ENCODE measurements at places on chromosomes 7 and 10.

DNA sequence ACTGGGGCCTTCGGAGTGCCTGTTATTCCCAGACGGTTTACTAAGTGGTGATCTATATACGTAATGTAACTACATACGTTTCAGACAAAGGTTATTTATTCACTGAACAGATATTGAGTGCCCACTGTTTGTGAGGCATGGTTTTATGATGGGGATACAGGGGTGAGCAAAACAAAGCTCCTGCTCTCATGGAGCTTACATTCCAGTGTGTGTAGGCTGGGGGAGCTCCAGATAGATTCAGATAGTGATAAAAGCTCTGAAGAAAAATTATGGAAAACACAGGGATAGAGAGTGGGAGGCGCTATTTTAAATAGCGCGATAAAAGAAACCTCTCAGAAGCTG lies 466 bp upstream of the DNAJB12 start:
- no peak for DNase-seq

DNA sequence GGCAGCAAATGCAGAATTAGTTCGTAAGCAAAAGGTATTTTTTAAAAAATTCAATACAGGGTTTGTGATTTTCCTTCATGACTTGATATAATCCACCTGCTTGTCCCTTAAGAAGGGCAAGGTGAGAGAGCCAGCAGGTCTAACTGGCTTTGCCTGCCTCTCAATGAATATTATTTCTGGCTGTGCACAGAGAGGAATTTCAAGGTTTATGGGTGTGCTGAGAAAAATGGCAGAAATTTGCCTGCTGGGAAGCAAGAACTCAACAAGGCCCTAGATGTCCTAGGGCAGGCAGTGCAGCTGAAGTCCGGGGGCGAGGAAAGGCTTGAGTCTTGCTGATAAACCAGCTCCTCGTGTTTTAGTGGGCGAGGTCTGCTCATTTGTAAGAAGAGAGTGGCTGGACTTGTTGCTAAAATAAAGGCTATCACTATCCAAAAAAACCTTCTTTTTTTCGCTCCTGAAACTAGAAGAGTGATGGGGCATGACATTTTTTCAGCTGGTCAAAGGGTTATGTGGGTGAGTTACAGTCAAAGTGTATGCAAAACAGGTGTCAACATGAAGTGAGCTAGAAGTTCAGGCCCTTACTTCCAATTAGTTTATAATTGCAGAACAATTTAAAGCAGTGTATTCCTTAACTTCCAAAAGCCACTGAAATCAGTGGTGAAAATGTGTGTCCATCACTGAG lies 385.8 kb upstream of the KLF6 start:
- DNase-seq, result no peak

DNA sequence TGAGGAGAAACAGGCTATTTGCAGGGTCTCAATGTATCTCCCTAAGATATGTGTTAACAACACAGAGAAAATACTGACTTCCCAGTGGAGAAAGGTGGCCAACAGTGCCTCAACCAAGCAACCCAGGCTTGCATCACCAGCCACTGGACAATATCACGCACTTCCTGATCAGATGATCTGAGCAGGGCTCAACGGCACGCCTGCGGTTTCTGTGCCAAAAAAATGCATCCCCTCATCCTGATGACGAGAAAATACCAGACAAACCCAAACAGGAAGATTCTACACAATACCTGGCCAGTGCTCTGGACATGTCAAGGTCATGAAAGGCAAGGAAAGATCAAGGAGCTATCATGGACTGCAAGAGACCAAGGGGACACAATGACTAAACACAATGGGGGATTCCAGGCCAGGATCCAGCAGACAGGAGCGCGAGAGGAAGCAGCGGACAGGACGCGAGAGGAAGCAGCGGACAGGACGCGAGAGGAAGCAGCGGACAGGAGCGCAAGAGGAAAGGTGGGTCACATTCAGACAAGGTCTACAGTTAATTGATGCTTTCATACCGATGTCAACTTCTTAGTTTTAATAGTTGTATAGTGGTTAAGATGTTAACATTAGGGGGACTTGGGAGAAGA lies 51.1 kb downstream of the GNA12 start:
- no peak for DNase-seq

GRCh38 chr7:43520201-43520600 lies 62.7 kb upstream of the STK17A start:
- no peak for DNase-seq

GRCh38 chr10:32408690-32409089 lies 37.2 kb upstream of the CCDC7 start:
- DNase-seq, result no peak

- no peak for DNase-seq
Measured at GRCh38 chr7:513521-514166, 6.0 kb downstream of the PDGFA start.

DNA sequence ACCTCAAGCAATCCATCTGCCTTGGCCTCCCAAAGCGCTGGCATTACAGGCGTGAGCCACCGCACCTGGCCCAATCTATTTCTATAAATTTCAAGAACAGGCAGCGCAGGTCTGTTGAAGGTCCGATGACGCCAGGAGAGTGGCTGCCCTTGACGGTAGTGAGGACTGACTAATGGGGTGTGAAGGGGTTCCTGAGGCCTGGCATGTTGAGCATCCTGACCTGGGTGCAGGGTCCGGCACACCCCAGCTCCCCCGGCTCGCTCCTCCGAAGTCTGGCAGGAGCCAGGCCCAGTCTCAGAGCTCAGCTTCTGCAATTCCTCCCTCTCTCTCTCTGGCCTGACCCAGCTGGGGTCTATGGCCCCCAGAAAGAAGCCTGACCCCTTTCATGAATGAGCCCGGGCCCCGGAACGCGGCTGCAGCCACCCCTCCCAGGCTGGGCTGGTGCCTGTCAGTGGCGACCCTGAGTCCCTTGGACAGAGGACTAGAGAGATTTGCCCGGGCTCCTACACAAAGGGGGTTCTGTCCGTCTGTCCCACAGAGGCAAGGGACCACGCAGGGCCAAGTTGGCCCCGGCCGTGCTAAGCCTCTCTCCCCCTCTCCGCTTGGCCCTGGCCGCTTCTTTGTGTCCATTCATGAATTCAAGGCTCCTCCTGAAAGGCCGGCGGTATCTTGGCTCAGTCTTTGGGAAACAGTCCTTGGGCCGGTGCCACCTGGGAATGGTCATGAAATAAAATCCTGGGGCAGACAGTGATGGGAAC lies 18.8 kb downstream of the MMD2 start:
- no peak for DNase-seq

DNA sequence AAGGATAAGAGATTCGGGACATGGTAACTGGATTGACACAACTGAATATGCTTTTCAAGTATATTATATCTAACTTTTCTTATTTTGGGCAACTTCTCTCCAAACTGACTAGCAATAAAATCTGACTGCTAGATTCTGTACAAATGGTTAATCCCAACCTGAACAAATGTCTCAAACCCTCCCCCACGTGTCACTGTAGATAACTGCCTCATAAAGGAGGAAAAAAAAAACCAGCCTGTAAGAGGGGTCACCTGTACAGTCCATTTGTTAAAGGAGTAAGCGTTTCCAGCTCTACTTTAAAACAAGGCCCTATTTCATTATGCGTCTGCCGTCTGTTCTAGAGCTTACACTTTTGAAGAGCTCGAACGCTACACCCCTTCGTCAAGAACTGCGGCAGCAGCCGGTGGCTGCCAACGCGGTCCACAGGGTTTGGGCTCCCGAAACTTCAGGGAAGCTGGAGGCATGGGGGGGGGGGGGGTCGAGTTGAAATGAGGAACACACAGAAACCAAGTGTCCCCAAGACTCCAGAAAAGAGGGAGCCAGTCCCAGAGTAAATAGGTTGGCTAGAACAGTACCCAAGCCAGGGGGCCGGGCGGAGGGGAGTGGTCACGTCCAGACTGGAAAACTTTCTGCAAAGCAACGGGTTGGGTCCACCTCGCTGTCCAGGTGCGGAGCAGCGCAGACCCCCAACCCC lies 492 bp downstream of the COG5 start:
- no peak for DNase-seq

DNA sequence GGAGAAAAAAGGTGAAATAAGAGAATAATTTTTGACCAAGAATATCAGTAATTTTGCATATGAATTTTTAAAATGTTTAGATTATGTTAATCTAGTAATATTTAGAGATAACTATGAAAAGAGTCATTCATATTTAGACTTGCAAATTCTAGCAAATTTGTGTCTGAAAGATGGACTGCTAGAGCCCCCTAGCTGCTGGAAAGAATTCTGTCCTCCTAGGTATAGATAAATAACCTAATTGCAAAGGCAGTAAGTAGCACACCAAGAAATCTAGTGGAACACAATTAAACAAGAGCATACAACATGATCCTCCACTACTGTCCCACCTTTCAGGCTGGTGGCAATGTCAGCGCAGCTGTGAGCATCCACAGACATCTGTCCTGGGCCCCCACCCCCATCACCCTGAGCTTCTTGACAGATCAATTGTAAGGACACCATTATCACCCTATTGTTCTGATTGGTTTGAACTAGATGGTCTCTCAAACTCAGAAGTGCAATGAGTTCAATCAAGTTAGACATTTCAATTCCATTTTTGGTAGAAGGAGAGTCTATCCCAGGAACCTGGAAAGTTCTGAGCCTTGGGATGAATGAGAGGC lies 15.0 kb upstream of the GFRA1 start:
- no peak for DNase-seq

- no peak for DNase-seq
Measured at GRCh38 chr10:46028584-46029460, 1.6 kb downstream of the NCOA4 start.

- no peak for DNase-seq
Measured at GRCh38 chr10:34864149-34865067, 49.3 kb upstream of the PARD3 start.

DNA sequence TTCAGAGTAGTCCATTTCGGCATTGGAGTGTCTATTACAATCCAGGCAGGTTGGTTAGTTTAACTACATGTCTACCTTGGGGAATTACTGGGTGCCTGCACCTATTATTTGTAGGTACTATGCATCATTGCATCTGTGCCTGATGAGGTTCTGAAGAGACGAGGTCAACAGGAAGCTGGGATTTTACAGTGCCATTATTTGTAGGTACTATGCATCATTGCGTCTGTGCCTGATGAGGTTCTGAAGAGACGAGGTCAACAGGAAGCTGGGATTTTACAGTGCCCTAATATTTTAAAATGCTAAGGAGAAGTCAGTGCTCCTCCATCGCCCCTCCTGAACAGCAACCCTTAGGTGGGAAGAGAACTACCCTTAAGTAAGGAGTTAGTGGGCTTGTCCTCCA lies 41.7 kb downstream of the NPY start:
- no peak for DNase-seq

DNA sequence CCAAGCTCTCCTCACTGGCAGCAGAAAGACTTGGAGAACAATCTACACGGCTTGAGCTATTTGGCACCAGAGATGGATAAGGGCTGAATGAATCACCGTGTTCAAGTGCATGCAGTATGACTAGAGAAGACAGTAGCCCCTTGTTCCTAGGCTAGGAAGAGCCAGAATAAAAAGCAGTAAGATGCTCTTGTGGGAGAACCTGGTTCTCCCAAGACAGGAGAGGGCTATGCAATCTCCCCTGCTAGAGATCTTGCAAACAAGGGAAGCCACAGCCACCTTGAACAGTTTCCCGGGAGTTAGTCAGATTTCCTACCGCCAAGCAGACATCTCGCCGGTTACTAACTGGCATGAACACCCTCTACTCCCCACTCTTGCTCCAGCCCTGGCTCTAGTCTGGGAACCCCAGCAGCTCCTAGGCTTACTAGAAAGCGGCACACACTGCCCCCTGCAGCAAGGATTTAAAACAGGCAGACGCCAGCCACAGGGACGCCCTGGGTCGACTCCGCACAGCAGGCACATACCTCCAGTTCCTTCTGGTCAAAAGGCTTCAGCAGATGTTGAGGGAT lies 107.3 kb downstream of the SMURF1 start:
- DNase-seq, result no peak
